Erythroblast (primary cell): ENCODE measurements at places on chromosomes 5 and 9.

DNA sequence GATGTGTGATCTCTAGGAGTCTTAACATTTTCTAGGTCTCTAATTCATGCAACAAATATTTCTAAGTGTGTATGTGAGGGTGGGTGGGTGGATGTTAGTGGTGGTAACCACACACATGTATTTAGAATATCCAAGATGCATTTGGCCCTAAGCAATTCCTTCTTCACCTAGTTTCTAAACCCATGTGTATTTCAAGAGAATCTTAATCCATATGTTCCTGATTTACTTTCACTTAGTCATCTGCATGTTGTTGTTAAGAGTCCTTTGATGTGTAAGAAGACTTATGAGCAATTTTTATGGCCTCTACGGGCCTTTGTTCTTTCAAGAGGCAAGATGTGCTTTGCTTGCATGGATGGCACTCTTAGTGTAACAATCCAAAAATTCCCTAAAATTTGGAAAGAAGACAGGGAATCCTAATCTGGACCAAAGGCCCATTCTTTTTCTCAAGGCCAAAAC, 282.6 kb downstream of the SPATA31D1 start:
- DNase-seq = no peak

GRCh38 chr9:124809741-124810500, 33.0 kb downstream of the OLFML2A start:
- no peak for DNase-seq

GRCh38 chr5:74370168-74370567, 270.4 kb downstream of the ENC1 start:
- DNase-seq = no peak

DNA sequence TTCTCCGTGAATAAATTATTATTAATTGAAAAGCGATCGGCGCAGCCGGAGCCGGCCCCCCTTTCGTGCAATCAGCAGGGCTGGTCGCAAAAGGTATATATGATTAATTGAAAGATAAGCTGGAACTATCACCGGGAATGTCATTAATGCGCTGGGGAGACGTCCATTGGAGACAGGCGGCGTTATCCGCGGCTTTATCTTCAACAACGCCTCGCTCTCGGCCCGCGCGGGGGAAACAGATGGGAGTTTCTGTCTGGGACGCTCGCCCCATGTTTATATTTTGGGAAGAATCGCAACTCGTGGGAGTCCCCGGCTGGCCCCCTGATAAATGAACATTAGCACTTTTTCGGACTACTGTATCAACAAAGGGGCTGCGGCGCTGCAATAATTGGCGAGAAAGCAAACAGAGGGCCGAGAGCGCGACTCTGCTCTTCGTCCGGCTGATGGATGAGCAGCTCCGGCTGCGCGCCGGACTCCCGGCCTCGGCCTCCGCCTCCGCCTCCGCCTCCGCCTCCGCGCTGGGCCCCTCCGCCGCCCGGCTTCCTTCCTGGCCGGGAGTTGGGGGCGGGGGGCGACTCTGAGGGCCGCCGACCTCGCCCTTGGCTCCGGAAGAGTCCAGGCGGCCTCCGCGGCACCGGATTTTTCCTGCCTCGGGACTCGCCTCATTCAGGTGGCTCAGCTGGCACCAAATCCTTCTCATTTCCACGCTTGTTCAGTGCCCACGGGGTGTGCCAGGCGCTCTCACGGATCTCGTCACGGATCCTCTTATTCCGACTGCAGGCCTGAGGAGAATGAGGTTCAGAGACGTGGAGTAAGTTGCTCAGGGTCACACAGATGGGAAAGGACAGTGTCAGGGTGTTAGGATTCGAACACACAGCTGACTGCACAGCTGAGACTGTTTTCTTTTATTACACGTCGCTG, 3.6 kb upstream of the NKX2-5 start:
- DNase-seq = no peak

DNA sequence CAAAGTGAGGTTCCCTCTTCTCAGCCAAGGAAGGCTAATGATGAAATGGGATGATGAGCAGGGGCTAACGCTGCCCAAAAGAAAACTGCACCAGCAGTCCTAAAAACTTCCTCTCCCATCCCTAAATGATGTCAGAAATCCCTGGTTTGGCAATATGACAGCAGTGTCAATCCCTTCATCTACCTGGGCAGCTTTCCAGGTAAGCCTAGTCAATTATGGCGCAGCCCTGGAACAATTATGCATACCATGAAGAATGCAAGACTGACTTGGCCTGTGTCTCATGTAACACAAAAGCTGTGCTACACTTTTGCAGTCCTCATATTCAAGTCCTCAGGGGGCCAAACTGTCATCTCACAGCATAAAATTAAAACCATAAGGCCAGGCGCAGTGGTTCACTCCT, 7.0 kb downstream of the DMGDH start:
- DNase-seq = no peak

DNA sequence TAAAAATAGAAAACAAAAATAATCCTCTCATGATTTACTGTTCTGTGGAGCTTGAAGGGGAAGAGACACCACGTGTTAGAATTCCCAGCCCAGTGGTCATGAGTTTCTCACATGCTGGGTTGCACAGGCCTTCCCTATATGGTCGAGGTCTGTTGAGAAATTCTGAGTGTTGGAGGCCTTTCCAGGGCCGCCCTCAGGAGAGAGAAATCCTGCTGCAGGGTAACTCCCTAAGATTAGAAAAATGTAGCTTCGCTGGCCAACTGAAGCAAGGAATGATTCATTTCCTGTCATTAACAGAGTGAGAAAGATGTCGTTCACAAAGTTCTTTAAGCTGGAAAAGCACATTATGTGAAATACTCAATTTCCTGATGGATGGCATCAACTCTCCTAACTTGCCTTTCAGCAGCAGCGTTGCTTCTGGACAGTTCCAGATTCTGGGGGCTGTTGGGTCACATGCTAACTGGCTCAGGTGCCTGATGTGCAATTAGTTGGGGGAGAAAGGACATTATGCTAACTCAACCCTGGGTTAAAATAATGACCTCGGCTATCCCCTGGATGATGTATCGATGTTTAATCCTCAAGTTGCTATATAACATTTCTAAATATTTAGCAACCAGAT, 104.8 kb upstream of the CD180 start:
- DNase-seq = no peak

GRCh38 chr5:178240766-178241165, 8.2 kb upstream of the PHYKPL start:
- DNase-seq = no peak

DNA sequence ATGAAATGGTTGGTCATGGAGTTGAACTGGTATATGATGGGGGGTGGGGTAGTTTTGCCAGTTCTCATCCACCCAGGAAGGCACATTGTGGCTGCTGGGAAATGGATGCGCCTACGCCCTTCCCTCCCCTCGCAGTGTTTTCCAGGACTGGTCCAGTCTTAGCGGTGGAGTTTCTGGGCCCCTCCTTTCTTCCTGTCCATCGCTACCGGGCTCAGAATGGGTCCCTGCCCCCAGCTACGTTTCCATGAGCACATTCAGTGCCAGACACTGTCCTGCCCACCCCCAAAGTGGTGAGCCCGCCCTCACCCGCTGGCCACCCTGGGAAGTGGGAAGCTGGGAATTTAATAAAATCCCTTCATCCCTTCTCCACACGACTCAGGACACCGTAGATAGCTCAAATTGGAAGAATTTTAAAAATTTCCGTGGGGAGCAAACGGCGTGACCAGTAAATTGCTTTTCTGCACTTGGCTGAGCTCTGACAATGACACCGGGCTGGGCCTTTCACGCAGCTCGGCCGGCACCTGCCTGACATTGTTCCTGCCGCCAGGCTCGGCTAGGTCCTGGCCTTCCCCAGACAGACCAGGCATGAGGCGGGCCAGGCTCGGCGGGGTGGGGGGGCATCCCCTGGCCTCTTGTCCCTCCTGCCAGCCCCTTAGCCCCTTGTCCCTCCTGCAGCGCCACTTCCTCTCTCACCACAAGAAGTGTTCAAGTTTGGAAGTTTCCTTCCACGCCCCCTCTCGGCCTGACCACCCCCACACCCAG, 3.6 kb downstream of the FGF18 start:
- DNase-seq = no peak
